NT2/D1 (cell line): ENCODE measurements at places on chromosomes 1 and 21.

GRCh38 chr1:100795646-100795985, 76.1 kb downstream of the VCAM1 start:
- no peak for DNase-seq

GRCh38 chr1:192445839-192446489, 129.2 kb downstream of the RGS21 start:
- peak; percentile 47 for DNase-seq

DNA sequence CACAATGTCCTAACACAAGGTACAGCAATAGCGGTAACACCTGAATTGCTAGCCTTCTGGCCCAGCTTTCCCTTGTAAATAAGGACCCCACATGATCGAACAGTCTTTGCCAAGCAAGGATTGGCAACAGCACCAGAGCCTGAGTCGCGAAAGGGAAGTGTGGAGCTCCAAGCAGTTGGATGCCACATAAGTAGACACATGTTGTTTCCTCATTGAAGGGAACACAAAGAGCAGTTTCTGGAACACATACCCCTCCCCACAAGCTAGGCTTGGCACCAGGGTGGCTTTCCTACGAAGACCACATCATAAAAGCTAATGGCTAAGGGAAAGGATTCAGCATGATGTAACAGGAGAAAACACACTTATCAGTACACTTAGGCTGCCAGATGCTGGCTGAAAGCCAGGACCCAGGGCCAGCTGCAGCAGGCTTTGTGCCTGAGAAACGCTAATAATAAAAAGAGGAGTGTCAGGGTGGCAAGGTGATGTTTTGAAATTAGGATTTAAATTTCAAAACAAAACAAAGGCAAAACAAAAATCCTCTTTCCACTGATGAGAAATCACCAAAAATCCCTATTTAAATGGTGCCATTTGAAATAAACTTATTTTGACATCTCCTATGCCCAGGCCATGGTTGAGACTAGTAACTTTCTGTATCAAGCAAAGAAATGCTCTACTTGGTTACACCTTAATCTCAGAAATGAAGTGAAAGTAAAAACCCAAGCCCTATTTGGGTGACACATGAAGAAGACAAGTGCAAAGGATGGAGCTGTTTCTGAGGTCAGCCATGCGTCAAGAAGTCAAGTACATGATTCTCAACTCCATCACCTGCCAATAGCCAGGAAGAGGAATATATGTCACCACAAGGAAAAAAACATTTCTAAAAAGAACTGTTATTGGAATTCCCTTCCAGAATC, 11.9 kb upstream of the CPLANE2 start:
- no peak for DNase-seq

GRCh38 chr1:64019818-64020217, 183.6 kb upstream of the UBE2U start:
- no peak for DNase-seq

- DNase-seq: no peak
Measured at GRCh38 chr21:43269440-43269839, 100.6 kb downstream of the CRYAA start.

DNA sequence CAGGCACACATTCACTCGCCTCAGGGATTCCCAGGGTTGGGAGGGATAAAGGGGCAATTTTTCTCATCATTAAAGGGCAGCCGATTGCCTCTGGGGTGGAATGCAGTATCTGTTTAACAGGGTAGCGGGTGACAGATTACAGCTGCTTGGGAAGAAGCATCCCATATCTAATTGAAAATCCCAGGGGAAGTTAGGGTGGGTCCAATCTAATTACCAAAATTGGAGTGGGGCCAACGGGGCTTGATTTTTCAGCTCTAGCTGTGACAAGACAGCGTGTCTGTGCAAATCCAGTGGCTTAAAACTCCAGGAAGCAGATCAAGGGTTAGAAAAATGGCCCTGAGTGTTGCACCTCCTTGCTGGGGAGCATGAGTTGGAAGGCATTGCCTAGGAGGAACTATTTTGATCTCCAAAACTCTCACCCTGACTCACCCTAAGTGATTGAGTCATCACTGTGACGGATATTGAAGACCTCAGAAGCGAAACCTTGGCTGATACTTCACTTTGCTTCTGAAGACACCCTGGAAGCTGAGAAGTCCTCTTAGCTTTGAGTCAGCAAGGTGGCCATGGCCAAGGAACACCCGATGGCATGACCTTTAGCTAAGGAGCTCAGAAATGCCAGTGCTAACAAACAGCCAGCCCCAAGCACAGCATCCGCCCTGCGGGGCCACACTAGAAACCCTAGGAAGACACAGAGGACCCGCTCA, 46.0 kb downstream of the GRHL3 start:
- no peak for DNase-seq

GRCh38 chr1:1371746-1372711, 3.0 kb downstream of the AURKAIP1 start:
- no peak for DNase-seq

DNA sequence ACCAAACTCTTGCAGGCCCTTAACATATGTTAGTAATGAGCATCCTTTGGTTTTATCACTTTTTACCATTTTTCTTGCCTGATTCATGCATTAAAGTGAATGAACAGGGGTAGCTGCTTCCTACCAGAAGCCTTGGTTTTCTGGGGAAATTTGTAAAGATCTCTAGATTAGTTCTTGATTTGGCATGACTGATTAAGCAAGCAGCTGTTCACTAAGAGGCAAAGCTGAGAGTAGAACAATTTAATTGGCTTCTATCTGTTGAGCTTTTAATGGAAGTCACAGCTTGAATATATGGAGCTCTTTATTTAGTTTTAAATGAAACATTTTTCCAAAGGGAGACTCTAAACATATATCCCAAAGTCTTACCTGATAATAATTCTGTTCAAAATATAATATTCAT, 23.6 kb downstream of the TLCD4 start:
- DNase-seq: no peak

GRCh38 chr1:68594851-68595250, 98.0 kb upstream of the DEPDC1 start:
- no peak for DNase-seq
